SJCRH30 (cell line): ENCODE measurements at places on chromosomes 12 and 14.

- no peak for DNase-seq
Observed at GRCh38 chr12:47414511-47414910, 291.3 kb downstream of the RPAP3 start.

DNA sequence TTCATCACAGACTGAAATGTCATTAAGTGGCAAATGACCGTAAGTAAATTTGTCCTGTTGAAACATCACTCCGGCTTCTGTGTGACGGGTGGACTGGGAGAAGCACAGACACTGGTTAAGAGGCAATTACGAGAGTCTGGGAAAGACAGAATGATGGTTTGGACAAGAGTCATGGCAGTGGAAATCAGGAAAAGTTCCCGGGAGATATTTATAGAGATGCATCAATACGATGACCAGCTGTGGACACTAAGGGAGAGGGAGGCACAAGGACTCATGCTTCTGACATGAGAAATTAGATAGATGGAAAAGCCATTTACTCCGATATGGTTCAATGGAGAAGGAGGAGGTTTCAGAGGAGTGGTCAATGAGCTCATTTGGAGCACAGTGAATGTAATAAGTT lies 27.3 kb downstream of the CKAP4 start:
- DNase-seq = no peak

GRCh38 chr12:91551927-91552326 lies 369.3 kb upstream of the DCN start:
- no peak for DNase-seq

DNA sequence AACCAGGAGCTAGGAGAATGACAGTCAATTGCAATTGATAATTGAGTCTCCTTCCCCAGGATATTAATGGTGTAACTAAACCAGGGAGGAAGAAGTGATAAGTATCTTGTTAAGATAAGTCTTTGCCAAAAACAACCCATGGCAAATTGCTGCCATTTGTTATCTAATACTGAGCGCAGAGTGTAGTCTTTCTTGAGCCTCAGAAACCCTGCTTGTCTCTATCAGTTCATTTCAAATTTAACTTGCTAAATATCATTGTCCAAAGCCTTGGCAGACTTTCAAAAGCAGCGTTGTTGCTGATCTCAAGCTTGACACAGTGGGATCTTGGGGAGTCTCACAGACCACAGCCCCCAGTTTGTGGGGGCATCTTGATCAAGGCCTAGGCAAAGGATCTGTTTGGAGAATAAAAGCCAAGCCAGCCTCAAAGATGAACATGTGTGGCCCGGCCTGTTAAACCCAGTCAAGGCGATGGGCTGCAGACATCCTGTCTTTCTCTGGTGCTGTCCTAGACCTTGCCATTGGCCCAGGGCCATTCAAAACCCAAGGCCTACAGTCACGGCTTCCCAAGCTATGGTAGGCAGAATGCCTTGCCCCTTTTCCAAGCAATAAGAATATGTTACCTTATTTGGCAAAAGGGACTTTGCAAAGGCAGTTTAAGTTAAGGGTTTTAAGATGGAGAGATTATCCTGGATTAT lies 164.2 kb downstream of the CHST11 start:
- DNase-seq = peak; percentile 53

GRCh38 chr12:62784576-62784975 lies 150.4 kb downstream of the PPM1H start:
- DNase-seq = no peak

DNA sequence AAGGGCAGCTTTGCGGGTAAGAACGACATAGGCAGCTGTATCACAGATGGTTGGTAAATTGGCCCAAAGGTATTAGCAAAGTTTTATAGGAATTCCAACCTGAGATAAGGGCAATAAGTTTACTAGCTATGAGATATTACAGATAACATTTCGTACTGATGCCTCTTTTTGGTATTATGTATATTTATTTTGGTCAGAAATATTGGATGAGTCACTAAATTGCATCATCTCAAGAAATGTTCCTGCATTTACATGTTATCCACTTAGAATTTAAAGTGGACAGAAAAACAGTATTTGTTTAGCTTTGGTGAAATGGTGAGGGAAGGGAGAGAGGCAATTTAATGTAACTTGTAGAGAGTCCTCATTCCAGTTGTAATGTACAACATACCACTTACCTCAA lies 65.1 kb upstream of the PZP start:
- DNase-seq = no peak

GRCh38 chr12:123546281-123546680 lies 12.8 kb upstream of the RILPL1 start:
- peak; percentile 38 for DNase-seq

- DNase-seq = no peak
Observed at GRCh38 chr12:2961705-2962104, 2.5 kb downstream of the TEAD4 start.

DNA sequence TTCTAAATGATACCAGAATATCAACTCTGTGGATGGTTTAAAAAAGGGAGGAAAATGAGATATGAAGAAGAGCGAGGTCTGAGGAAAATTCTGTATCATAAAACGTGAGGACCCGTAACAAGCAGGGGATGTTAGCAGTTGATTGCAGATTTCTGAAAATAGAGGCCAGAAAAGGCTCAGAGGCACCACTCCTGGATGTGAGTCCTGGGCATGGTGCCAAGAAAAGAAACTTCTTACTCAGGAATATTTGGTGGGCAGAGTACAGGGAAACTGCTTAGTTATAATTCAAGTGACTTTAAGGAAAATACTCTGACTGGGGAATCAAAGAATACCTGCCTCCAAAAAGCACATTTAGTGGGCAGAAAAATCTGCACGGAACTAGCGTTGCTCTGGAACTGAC lies 85.5 kb downstream of the PRICKLE1 start:
- peak; percentile 50 for DNase-seq

DNA sequence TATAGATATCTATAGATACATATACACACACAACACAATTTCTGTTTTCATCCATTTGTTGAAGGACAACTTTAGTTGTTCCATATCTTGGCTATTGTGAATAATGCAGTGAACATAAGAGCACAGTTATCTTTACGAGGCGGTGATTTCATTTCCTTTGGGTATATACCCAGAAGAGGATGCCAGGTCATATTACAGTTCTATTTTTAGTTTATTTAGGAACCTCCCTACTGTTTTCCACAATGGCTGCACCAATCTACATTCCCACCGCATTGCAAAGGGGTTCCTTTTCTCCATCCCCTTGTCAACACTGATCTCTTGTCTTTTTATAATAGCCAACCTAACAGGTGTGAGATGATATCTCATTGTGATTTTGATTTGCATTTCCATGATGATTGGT lies 143.4 kb upstream of the ARHGAP5 start:
- DNase-seq = no peak

DNA sequence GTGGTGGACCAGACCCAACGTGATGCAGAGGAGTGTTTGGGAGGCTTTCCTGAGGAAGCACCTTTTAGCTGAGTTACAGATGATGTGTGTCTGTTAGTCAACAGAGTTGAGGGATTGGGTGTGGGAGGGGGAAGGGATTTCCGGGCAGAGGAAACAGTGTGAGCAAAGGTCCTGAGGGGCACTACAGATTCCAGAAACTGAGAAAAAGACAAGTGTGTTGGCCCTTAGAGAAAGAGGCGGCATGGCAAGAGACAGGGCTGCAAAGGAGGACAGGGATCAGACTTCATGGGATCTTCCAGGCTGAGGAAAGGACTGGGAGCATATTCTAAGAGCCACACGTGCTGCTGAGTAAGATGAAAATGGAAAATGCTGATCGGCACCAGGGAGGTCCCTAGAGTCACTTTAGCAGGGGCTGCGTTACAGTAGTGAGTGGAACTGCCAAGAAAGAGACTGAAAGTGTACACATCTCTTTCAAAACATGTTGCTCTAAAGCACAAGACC lies 9.4 kb upstream of the RPS6KL1 start:
- DNase-seq = no peak

DNA sequence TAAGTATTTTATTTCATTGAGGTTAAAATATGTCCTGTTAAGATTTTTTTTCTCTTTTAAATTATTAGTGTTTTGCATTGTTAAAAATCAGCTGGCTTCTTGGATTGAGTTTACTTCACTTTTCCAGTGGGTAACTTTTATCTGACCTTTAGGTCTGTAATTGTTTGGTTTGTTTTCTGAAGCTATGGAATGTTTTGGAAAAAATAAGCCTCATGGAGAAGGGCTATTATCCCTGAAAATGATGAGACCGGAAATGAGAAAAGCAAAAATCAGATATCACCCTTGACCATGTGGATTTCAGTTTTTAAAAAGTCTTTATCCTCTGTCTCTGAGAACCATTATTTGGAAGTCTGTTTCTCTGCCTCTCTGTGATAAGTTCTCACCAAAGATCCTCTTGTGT lies 180.9 kb downstream of the RAD51B start:
- DNase-seq = no peak

DNA sequence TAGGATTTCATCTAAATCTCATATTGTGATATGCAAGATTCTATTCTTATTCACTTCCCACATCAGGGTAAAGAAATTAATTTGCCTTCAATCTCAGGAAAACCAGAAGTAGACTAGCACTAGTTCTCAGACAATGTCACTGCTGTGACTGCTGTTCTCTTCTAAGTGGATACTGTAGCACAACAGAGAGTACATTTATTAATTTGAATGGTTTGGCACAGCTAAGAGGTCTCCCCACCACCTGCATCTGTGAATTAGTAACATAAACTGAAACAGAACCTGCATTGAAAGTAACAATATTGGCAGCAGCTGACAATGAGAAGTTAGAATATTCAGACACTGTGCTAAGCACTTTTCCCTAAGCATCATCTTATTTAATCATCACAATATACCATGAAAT lies 253.1 kb downstream of the PDZRN4 start:
- no peak for DNase-seq

DNA sequence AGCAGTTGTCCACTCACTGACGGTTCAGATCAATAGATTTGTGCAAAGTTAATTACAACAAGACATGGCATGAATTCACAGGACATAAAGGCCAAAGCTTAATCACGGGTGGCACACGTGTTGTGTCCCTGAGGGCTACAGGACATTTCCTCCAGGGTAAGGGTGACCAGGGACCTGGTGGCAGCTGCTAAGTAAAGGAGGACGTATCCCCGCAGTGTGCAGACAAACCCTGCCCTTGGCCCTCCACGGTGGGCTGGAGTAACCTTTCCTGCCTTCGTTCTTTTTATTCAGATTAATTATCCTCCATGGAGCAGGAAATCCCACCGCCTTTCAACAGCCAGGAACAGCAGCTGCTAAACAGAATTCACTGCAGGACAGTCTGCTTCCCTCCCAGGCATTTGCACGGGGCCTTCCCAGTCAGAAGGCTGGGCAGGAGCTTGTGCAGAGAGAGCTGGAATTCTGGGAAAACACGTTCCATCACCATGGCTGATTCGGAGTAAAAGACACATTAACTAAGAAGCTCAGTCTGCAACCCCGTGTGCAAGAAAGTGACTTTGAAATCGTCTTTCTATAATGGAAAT lies 289.9 kb upstream of the SFSWAP start:
- no peak for DNase-seq
